Muscle of arm (tissue), 14 donors: ENCODE measurements at places on chromosomes 2 and 18. TPM values are rescaled to one million over a fixed set of nuclear protein-coding genes. Genes with fewer than 3 reads are reported as not detected.

GRCh38 chr18:5842653-5843052 is 52.7 kb downstream of the TMEM200C start:
- no peak for DNase-seq

GRCh38 chr2:207792244-207792785 is 22.6 kb upstream of the FZD5 start:
- no peak for DNase-seq

DNA sequence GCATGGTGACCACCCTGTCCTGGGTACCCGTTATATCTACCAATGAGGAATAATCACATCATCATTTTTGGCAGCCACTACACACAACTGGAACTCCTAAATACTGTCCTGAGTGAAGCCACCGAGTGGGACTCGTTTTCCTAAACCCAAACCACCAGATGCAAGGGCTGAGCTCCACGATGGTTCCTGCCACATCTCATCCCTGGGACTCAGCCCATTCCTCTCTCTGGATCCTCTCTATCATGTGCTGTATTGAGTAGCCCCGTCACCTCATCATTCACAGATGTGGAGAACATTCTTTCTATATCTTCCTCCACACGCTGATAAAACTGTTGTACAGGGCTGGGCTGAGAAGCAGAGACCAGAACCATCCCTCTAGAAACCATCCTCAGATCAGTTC is 79.4 kb upstream of the SMAD7 start:
- DNase-seq: no peak

GRCh38 chr2:47064106-47064505 is 91.0 kb downstream of the STPG4 start:
- DNase-seq: no peak

The SLC25A12 gene
- polyA plus RNA-seq: 22.1 TPM

GRCh38 chr2:105924271-105924670 is 179.6 kb downstream of the NCK2 start:
- DNase-seq: no peak
